Gastrocnemius medialis (tissue), 4 donors: ENCODE measurements at places on chromosomes 11 and 22.
A peak's percentile ranks its signal among the peaks of the same experiment; 100 is the strongest.

- DNase-seq: no peak
Measured at GRCh38 chr22:42202048-42202447, 68.4 kb downstream of the TCF20 start.

DNA sequence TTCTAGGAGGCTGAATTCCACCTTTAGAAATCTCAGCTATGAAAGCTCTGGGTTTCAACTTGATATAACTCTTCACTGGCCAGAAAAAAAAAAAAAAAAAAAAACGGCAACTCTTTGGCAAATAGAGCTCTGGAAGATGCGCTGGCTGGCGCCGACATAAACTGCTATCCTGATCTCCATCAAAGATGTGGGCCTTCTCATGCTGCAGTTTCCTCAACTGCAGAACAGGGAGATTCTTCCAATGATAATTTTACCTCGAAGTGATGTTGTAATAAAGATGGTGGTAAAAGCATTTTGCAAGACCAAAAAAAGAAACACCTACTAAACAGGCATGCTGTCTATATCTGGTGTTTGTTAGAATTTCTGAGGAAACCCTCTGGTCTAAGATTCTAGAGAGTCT, 20.3 kb downstream of the FLI1 start:
- no peak for DNase-seq

DNA sequence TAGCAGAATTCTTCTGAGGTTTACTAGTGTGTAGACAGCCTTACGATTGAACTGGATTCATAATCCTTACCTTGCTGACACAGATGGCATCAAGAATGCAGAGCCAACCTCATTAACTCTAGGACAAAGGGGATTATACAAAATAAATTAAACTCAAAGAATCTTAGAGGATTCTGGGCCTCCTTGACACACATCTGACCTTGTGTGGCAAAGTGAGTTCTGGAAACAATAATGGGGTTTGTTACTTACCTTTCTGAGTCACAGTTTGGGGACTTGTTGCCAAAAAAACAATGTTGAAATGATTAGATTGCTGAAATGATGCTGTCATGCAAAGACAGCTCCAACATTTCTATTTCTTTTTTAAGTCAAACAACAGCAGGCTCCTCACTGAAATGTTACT, 179.1 kb upstream of the ISX start:
- DNase-seq: no peak

DNA sequence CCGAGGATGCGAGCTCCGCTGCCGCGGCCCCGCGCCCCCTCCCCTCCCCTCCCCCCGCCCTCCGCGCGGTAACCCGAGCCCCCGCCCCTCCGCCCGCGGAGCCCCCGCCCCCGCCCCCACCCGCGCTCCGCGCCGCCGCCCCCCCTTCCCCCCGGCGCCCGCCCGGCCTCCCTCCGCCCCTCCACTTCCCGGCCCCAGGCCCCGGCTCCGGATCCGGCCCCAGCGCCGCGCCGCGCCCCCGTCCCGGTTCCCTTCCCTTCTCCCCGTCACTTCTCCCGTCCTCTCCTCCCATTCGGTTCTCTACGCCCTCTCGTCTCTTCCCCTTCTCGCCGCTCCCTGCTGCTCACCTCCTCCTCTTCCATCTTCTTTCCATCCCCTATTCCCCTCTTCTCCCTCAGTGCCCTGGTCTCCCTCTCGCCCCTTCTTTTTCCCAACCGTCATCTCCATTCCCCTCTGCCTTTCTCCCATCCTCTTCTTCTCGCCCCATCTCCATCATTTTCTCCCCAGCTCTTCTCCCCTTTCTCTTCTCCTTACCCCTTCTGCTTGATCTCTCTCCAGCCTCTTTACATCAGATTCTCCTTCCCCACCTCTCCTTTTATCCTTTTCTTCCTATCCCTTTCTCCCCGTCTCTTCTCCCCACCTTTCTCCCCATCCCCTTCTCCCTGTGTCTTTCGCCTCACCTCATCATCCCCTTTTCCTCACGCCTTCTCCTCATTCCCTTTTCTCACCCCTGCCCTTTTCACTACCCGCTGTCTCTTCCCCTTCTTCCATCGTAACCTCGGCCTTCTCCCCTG, at the start of gene DCHS1:
TSS of gene DCHS1 (minus strand) at position 20 of the 794 bp plus-strand sequence. CDS start 14,196 bp downstream, outside the sequence.
- no peak for DNase-seq

- DNase-seq: no peak
Measured at GRCh38 chr22:27331526-27332281, 469.9 kb downstream of the MN1 start.

- no peak for DNase-seq
Measured at GRCh38 chr11:132874638-132875037, 657.7 kb downstream of the OPCML start.

DNA sequence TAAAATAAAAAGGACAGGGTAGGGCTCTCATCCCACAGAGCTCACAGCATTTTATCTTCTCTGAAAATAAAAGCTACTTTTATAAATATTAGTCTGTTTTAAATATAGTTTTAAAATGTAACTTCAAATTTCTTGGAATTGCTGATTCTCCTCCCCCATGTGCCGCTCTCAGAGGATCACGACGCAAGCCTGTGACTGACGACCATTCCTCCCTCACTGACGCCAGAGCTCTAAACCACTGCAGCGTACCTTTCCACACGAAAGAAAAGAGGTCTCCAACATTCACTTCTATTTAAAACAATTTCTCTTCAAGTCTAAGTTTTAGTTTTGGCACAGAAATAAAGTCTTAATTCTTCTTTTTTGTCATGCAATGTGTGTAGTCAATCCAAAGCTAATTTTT, 9.3 kb downstream of the TOLLIP start:
- DNase-seq: no peak

DNA sequence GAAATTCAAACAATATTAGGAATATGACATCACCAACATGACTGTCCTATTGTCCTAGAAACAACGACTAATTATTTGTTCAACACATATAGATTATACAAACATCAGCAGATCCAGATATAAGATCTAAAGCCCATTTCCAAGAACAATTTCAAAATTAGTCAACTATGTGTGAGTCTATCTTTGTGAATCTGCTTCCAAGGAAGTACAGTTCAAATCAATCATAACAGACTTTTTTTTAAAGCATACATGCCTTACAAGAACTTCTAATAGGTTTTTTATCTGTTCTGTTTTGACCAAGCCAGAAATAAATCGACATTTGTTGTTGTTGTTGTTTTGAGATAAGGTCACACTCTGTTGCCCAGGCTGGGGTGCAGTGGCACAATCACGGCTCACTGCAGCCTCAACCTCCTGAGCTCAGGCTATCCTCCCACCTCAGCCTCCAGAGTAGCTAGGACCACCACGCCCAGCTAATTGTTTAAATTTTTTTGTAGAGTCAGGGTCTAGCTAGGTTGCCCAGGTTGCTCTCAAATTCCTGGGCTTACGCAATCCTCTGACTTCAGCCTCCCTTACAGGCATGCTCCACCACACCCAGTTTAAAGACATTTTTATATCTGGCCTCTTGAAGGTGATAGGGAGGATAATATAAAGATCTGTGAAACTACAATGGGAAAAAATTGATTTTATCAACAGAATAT, 54.8 kb downstream of the DENND5A start:
- no peak for DNase-seq

- DNase-seq: no peak
Measured at GRCh38 chr22:26670459-26670858, 13.1 kb downstream of the MIAT start.

GRCh38 chr11:102552447-102553194, 22.1 kb upstream of the MMP7 start:
- no peak for DNase-seq

GRCh38 chr22:35629406-35630216, 12.5 kb upstream of the MB start:
- DNase-seq: peak; percentile 62

GRCh38 chr22:37752189-37753087, 55.3 kb upstream of the GCAT start:
- peak; percentile 68 for DNase-seq

- DNase-seq: no peak
Measured at GRCh38 chr11:460331-461199, 10.5 kb downstream of the PTDSS2 start.

DNA sequence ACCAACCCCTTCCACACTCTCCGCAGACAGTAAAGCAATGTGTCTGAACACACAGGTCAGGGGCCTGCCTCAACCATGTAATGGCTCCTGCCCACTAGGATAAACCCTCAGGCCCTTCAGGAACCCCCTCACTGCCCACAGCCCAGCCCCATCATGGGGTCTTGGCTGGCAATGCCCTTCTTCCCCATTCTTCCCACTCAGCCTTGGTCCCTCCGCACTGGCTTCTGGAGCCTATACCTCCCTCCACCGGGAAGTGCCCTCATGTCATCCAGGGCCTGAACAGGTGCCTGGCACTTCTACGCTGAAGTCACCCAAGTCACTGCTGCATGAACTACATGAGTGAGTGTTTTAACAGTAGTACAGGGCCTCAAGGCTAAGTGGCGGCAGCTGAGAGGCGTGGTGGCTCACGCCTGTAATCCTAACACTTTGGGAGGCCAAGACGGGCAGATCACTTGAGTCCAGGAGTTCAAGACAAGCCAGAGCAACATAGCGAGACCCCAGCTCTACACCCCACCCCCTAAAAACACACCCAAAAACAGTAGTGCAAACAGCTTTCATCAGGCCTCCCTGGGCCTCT, 74.8 kb upstream of the PITPNB start:
- DNase-seq: no peak

GRCh38 chr22:26756675-26757293, 99.4 kb downstream of the MIAT start:
- no peak for DNase-seq
